ENCODE measurements at places on chromosomes 11 and 22. TPM values are rescaled to one million over a fixed set of nuclear protein-coding genes. Genes with fewer than 3 reads are reported as not detected.

- peak; percentile 33 for DNase-seq
Observed at GRCh38 chr11:117796872-117797529, at the start of gene DSCAML1. Gene DSCAML1, minus strand, starts transcription at chr11:117797216. Its CDS starts 137 bp downstream, at chr11:117797079.

GRCh38 chr11:62370743-62371440 is 33.6 kb downstream of the ASRGL1 start:
- peak; percentile 25 for DNase-seq

GRCh38 chr22:19062139-19062942 is 59.9 kb downstream of the DGCR2 start:
- no peak for DNase-seq

The TKFC gene
- 51.1 TPM for total RNA-seq

DNA sequence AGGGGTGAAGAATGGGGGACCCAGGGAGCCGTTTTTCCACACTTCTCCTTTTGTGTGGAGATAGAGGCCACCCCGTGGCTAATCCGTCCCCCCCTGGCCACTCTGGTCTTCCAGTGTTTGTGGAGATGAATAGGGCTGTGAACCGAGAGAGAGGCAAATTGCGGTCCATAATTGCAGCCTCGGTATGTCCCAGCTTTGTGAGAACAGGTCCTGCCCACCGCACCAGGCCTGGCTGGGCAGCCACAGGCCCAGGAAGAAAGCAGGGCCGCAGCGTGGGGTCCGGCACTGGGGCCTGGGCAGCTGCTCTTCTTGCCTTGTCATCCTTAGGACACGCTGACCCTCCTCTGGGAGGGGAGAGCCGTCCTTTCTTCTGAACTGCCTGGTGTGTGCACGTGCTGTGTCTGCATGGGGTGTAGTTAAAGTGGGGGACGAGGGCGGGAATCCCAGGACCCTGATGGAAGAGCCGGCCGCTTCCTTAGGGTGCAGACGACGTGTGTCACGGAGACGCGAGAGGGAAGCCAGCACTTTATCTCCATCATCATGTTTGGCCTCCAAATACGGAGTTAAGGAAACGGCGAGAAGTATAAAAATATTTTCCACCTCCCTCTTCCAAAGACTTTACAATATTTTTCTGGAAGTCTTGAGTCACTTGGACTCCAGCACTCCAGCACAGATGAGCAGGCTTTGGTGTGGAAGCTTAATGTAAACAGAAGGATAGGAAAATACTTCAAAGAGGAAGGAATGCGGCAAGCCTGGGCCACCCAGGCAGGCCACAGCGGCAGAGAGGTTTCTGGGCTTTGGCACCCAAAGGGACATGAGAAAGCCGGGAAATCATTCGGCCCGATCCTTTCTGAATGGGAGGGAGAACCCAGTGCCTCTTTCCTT is 1248.4 kb downstream of the BRD1 start:
- no peak for DNase-seq

DNA sequence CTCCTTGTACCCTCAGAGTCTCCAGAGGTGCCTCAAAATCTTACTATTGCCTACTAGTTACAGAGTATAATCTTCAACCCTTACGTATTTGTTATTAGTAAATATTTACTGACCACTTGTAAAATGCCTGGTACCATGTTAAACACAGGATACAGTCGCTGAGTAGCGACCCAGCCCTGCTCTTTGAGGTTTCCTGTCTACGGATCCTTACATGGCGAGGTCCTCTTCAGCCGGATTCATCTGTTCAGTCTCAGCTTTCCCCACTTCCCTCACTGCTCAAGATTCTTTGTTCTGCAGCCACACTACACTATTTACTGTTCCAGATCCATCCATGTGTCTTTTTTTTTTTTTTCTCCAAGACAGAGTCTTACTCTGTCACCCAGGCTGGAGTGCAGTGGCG is 13.2 kb upstream of the TTC36 start:
- DNase-seq: no peak

DNA sequence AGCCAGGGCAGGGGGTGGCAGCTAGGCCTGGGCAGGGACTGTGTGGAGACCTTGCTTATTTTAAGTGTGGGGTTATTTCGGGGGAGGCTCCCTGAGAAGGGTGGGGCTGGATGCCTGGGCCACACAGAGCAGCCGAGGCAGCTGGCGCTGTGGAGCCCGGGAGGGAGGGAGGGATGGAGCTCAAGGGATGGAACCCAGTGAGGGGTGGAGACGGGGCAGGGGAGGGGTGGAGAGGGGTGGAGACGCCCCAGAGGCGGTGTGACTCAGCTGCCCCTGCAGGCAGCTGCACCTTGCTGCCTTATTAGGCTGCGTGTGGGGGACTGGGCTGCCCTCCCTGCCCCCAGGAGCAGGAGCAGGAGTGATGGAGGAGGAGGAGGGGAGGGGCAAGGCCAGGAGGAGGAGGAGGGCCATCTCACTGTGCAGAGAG is 9.8 kb upstream of the TSSC4 start:
- no peak for DNase-seq

The MMP11 gene
- 2.2 TPM for total RNA-seq

The NLRX1 gene
- 13.2 TPM for total RNA-seq

GRCh38 chr11:34149786-34150185 is 44.4 kb downstream of the NAT10 start:
- no peak for DNase-seq

DNA sequence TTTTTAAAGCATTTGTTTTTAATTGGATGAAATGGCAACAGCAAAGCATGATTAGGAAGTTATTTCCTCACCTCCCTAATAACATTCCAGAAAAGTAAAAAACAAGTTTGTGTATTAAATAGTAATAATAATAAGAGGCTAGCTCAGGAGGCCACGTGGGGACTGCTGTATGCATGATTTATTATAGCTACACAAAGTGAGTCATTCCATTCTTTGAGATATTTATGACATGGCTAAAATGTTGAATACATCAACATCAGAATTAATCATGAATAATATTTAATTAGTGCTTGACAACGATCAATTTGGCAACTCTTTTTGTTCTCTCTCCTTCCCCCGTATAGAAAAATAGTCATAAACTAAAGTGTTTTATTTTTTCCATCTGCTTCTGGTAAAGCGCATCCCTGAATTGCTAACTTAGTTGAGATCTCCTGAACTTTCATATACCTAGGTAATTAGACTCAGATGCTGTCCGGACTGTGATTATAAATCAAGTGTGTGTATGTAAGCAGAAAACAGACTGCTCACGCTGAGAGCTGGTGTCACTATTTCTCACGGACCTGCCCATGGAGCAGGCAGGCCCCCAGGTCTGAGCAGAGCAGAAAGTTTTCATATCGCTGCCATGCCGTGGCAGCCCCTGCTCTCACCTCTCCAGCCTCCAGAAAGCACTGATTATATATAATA is 125.7 kb downstream of the WT1 start:
- no peak for DNase-seq

The TENM4 gene
- 0.30 TPM for total RNA-seq

- DNase-seq: no peak
Observed at GRCh38 chr11:82791779-82792178, 58.1 kb upstream of the FAM181B start.

The SERPING1 gene
- total RNA-seq: 1.7 TPM

GRCh38 chr11:63610604-63611394 is 3.4 kb downstream of the PLAAT3 start:
- DNase-seq: no peak

The SEZ6L gene
- not detected for total RNA-seq

The FZD4 gene
- total RNA-seq: 0.08 TPM

The HSPB2 gene
- total RNA-seq: not detected

DNA sequence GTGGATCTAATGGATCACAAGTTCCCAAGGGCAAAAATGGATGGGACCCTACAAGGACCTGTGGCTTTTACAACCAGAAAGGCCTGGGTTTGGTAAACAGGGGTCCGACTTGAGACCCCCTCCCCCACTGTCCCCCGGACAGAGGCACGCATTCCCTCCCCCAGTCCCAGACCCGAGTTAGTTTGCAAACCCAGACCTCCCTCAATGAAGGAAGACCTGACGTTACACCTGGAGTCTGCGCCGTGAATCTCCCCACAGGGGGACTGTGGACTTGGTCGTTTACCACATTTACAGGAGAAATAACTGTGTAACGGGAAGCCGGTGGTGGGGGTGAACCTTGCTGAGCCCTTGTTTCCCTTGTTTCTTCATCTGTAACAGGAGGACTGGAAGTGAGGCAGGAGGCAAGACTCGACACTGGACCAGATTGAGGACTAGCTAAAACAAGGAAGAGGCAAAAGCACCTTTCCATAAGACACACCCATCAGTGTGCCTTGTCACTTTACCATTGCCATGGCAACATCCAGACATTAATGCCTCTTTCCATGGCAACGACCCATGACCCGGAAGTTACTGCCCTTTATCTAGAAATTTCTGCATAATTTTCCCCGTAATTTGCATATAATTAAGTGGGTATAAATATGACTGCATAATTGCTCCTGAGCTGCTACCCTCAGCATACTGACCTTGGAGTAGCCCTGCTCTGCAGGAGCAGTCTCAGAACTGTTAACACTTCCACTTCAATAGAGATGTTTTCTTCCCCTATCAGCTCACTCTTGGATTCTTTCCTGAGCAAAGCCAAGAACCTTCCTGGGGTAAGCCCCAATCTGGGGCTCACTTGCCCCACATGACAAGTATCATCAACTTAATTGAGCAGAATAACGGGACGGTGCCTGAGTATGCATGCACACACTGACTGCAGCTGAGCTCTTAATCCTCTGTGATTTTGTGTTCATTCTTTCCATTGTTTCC is 25.4 kb downstream of the PDGFB start:
- no peak for DNase-seq

DNA sequence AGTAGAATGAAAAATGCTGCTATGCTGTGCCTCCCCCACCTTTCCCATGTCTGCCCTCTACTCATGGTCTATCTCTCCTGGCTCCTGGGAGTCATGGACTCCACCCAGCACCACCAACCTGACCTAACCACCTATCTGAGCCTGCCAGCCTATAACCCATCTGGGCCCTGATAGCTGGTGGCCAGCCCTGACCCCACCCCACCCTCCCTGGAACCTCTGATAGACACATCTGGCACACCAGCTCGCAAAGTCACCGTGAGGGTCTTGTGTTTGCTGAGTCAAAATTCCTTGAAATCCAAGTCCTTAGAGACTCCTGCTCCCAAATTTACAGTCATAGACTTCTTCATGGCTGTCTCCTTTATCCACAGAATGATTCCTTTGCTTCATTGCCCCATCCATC is 14.9 kb upstream of the HBE1 start:
- DNase-seq: no peak

The MYO18B gene
- not detected for total RNA-seq

GRCh38 chr11:34425360-34425759 is 13.4 kb upstream of the CAT start:
- no peak for DNase-seq

The ANKRD13D gene
- 75.4 TPM for total RNA-seq

The LRP5 gene
- 7.9 TPM for total RNA-seq

The KCTD14 gene
- total RNA-seq: 0.45 TPM

The FXYD2 gene
- total RNA-seq: 0.63 TPM

GRCh38 chr22:47629791-47630655 is 867.6 kb downstream of the TBC1D22A start:
- no peak for DNase-seq

DNA sequence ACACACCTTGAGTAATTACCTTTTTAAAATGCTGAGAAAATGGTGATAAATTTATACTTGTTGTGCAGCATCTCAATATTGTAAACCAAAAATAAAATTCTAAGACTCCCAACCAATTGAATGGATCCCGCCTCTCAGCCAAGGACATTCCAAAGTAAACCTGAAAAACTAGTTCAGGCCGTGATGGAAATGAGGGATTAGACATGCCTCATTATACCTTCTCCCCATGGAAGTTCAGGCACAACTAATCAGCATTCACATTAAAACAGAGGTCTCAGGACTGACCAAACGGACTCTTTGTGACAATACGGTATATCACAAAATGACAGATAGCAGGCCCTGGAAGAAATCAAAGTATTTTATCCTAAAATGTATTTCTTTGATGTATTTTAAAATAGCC is 907.4 kb upstream of the RAG2 start:
- DNase-seq: no peak

Measured in activated T-cell treated with anti-CD3 and anti-CD28 coated beads, Interleukin-2, amount 50 U/mL, for 4 hours (primary cell).